T follicular helper cell (primary cell): ENCODE measurements at places on chromosomes 5 and 9.

GRCh38 chr5:36883894-36884462, 7.4 kb downstream of the NIPBL start:
- no peak for DNase-seq

DNA sequence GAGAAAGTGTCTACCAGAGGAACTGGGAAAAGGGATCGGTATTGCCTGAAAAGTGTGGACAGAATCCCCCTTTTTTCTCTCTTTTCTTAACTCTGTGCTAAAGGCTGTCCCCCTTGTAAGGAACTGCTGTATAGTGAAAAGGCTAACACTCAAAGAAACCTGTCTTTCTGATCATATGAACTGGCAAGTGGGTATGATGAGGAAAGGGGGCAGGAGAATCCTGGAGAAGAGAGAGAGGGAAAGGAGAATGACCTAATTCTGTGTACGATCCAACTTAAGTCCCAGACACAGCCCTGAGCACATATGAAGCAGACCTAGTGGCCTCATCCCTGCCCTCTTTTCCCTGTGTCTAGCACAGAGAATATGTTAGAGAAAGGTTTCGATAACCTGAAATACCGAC, 967 bp downstream of the ANKRD31 start:
- no peak for DNase-seq

GRCh38 chr5:149224282-149224681, 47.4 kb upstream of the AFAP1L1 start:
- no peak for DNase-seq

GRCh38 chr9:130670644-130671043, 6.2 kb downstream of the PRDM12 start:
- no peak for DNase-seq

DNA sequence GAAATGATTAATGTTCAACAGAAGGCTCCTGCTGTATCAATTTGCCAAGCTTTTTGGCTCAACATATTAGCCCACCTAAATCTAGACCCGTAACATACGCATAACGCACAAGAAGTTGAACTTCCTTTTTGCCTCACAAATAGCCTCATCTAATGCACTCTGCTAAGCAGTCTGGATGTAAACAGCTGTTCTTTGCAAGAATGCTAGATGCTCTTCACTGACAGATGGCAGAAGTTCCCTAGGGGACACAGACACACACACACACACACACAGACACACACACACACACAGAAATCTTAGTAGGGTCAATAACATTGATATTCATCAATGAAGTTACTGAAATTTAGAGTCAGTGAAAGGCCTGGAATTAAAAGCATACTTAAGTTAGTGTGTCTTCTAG, 13.2 kb upstream of the PCA3 start:
- DNase-seq: no peak

DNA sequence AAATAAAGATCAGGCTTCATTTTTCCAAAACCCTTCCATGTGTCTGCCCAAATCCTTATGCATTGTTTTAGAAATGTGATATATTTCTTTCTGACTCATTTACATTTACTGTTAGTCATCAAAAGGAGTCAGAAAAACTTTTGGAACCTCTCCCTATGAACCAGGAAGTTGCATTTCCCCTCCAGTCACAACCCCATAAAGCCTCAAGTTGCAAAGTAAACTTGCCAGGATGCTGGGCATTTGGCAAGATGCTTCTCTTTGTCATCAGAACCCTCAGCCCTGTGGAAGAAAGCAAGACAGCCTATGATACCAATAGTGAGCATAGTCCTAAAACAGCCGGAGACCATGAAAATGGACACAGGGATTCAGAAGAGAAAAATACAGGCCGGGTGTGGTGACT, 84.2 kb downstream of the MUSK start:
- DNase-seq: no peak

DNA sequence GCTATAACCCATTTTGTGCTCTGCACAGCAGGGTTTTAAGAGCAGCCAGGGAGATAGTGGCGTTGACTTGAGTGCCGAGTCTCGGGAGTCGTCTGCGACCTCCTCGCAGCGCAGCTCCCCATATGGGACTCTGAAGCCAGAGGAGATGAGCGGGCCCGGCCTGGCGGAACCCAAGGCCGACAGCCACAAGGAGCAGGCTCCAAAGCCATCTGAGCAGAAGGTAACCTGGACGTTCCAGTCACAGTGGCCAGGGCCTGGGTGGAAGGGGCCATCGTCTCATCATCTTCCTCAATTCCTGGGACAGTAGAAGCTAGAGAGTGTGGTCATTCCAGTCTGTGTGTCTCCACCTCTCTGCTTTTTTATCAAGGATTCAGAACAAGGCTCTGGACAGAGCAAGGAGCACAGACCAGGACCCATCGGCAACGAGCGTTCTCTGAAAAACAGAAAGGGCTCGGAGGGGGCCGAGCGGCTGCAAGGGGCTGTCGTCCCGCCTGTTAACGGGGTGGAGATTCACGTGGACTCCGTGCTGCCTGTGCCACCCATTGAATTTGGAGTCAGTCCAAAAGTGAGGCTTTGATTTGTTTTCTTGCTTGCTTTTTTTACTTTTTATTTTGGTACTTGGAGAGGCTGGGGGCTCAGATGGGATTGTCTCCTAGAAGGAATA, 20.2 kb upstream of the POMT1 start:
- no peak for DNase-seq

DNA sequence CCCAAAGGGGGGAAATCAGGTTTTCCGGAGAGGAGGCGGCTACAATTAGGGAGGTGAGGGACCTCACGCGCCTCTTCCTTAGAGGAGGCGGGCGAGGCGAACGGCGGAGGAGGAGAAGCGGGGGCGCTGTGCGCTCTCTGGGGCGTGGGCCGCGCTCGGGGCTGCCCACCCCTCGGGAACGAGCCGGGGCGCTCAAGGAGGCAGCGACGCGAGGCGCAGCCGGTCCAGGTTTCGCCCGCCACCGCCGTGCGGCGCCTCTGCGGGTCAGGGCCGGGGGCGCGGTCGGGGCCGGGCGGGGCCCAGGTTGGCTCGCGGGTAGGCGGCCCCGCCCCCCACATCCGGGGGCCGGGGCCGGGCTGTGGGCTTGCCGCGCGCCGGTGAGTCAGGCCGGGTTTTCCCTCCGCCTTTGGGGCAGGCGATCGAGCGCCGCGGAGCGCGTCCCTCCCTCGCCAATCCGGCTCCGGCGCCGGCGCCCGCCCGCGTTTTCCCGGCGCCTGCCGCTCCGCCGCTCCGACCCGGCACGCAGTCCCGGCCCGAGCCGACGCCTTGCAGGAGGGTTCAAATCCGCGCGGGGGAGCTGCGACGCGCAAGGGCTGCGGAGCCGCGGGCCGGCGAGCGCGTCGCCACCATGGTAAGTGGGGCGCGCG, at the start of gene N4BP3:
N4BP3 (plus strand) TSS at position 392 of the 647 bp plus-strand sequence. CDS start 6,052 bp downstream, outside the sequence.
- DNase-seq: peak; percentile 45

DNA sequence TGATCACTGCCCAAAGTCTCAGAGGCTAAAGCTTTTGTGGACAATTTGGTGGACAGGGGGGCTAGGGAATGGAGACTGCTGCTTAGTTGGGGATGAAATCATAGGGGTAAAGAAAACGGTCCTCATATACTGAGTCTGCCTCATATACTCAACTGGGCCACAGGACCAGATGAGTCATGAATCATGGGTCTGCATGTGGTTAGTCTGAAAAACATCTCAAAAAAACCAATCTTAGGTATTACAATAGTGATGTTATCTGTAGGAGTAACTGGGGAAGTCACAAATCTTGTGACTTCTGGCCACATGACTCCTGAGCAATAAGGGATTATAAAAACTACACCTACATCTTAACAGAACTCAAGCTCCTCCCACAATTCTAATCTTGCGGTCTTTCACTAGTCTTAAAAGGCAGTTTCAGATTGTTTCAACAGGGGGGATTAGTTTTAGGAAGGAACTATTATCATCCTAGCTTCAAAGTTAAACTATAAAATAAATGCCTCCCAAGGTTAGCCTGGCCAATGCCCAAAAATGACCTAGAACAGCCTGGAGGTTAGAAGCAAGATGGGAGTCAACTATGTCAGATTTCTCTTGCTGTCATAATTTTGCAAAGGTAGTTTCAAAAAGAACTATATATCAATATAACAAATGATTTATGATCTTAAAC, 17.5 kb downstream of the TMEM161B start:
- no peak for DNase-seq

- DNase-seq: no peak
Measured at GRCh38 chr9:17628624-17629023, 49.8 kb downstream of the SH3GL2 start.

GRCh38 chr5:155459889-155460500, 446.4 kb downstream of the KIF4B start:
- no peak for DNase-seq

- DNase-seq: no peak
Measured at GRCh38 chr9:104842698-104843097, 78.8 kb downstream of the NIPSNAP3B start.

DNA sequence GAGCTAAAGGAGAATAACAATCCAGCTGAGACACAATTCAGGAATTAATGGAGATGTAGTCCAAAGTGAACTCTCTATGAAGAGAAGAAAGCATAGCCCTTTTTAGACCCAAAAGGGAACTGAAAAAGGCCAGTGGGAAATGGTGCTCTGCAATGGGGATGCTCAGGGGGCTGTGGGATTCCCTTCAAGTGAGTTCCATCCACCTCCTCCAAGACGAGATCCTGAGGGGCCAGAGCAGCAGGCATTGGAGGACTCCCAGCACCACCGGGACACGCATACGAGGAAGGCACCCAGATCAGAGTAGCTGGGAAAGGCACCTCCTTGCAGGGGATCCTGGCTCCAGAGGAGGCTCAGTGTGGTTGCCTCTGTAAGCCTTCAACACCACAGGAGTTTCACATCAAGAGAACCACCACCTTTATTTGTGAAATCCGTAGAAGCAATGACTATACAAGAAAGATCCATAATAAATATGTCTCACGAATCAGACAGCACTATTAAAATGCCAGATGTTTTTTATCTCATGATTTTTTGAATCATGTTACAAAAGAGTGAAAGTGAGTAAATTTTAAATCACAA, 288.2 kb downstream of the MED10 start:
- DNase-seq: no peak

GRCh38 chr9:33750839-33751339, 44.5 kb upstream of the PRSS3 start:
- no peak for DNase-seq

DNA sequence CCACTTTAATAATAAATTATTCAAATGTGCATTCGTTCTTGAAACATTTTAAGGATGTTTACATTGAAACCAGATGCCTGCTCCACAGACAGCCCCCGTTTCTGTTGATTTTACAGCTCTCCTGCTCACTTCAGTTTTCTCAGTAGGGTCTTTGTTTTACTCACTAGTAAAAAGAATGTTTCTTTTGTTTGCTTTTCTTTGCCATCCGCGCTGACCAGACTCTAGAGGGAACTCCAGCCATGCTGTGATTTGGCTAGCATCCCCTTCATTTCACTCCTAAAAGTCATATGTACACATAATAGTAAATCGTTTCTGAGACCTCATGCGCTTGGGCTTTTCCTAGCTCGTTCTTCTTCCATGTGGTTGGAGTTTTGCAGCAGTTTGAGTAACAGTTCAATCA, 28.7 kb upstream of the PALM2AKAP2 start:
- DNase-seq: no peak

DNA sequence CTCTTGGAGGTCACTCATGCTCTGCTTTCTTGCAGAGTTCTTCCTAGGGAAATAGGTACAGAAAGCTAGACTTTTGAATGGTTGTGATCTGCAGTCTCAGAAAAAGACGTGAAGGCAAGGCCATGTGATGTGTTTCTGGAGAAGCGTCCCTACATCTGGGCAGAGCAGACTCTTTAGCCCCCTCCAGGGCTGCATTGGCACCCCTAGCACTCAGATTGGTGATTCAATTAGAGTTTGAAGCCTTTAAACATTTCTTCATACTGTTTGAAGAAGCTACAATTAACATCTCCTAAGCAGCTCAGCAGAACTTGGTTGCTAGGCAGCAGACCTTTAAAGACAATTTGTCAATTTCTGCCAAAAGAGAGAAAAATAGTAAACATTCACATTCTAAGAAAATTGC, 21.6 kb downstream of the JADE2 start:
- DNase-seq: no peak

DNA sequence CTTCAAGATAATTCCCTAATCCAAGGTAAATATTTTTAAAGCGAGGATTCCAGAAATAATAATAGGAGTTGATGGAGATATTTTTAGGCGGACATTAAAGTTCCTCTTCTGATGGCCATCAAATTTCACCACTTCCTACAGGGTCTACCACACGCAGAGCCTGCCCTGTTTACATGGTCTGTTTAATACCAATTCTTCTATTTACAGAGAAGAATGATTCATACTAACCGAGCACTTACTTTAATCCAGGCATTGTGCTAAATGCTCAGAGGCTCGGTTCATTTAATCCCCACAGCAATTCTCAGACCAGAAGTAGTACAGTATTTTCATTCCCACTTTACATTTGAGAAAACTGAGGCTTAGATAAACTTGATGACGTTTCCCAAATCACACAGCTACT, 3.0 kb upstream of the ITGA1 start:
- DNase-seq: no peak

DNA sequence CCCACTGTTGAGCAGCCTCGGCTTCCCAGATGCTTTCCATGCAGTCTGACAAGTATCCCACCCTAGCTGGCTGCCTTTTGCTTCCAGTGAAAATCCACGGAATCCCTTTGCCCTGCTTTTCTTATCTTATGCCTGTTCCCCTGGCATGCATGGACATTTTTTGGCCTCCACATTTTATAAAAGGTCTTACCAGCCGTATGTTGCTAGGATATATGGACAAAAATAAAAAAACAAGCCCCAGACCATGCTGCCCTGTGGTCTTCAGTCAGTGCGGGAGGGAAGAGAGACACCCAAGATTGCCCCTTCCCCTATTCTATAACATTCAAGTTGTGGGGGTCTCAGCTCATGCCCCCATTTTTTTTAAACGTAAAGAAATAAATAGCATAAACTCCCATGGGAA, 129.6 kb downstream of the COL23A1 start:
- no peak for DNase-seq

GRCh38 chr5:176360894-176361436, 599 bp downstream of the KIAA1191 start:
- DNase-seq: no peak

DNA sequence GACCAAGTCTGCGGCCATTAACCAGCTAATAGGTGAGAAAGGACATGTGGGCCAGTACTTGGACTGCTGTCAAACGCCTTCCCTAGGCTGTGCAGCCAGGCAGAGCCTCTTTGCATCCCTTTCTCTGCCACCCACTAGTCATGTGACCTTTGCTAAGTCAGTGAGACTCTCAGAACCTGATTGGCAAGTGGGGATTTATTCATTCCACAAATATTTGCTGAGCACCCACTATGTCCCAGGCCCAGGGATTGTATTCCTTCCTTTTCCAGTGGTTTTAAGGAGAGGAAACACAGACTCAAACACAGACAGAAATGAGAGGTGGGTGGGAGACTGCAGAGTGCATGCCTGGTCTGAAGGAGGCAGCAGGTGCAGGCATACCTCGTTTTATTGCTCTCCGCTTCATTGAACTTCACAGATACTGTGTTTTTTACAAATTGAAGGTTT, 71.6 kb upstream of the GALNT10 start:
- DNase-seq: no peak
